OCI-M1 (cell line): ENCODE measurements at places on chromosomes 3 and 15.

GRCh38 chr3:187912007-187912406 lies 166.7 kb upstream of the BCL6 start:
- no peak for DNase-seq

- DNase-seq: no peak
These were observed 7.1 kb downstream of the CLK3 start for GRCh38 chr15:74622758-74623157.

- no peak for DNase-seq
These were observed 41.5 kb upstream of the RAF1 start for GRCh38 chr3:12705374-12705926.

DNA sequence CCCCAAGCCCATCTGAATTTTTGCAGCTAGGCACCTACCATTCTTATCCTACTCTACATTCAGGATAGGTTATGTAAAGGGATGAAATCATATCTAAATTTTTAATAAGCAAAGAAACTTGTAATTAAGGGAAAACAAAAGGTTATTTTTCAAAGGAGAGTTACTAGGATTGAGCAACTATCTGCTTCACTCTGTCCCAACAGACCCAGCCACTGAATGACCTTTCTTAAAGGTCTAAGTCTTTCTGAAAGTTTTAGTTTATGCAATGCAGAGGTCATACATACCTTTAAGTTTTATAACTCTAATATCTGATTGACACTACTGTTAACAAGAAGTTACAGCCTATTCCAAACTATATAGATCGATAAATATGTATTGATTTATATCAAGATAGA lies 209.2 kb upstream of the CTNNB1 start:
- no peak for DNase-seq

- DNase-seq: no peak
These were observed 340.1 kb upstream of the ROBO2 start for GRCh38 chr3:76699846-76700245.

GRCh38 chr3:179526989-179527391 lies 35.7 kb upstream of the ACTL6A start:
- no peak for DNase-seq

DNA sequence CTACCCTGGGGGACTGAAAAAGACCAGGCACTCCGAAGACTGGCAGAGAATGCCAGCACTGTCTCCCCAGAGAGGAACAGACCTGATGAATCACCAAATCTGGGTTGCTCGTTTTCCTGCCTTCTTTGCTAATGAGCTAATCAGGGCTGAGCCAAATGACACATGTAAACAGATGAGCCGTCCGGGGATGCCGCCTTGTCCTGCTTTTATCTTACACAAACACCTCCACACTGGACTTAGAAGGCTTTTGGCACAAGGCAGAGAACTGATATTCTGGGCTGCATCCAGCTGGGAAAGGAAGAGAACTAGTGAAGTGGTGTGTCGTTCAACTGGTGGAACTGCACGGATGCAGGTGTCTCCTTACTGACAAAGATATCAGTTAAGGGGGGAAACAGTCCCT lies 88.1 kb downstream of the MECOM start:
- no peak for DNase-seq

DNA sequence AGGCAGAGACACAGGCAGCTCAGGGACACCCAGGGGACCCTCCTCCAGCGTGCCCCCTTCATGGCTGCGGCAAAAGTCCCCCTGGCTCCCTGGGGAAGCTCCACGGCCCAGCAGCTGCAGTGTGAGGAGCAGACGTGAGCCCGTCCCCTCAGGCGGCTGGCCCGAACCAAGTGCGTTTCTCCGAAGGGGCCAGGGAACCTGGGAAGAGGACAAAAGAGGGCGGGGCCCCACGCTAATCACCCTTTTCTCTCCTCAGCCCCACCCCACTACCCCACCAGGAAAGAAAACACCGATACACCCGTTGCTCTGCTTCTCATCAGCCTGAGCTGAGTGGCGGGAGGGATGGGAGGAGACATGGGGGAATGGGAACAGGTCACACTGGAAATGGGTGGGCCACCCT lies at the start of gene MUC4:
Gene MUC4, minus strand, starts transcription at position 174 of the 400 bp plus-strand sequence. Its CDS starts 112 bp downstream, at position 62.
- DNase-seq: no peak
